ENCODE measurements at places on chromosomes 2 and 18. TPM values are rescaled to one million over a fixed set of nuclear protein-coding genes. Genes with fewer than 3 reads are reported as not detected.

MERTK gene
- 1.8 TPM for total RNA-seq

KCNE4 gene
- total RNA-seq: 0.83 TPM

OTOS gene
- not detected for total RNA-seq

NTSR2 gene
- not detected for total RNA-seq

GDF7 gene
- 0.08 TPM for total RNA-seq

KCNF1 gene
- 21.8 TPM for total RNA-seq

RNU2-63P gene
- total RNA-seq: not detected

SRD5A2 gene
- 0.01 TPM for total RNA-seq

TMEM182 gene
- total RNA-seq: 5.3 TPM

SLC11A1 gene
- 0.15 TPM for total RNA-seq

ASIC4 gene
- not detected for total RNA-seq

TUBA3D gene
- total RNA-seq: 0.43 TPM

DSG4 gene
- not detected for total RNA-seq

GPR17 gene
- 0.12 TPM for total RNA-seq

PLCL1 gene
- total RNA-seq: not detected

TWIST2 gene
- 15.4 TPM for total RNA-seq

KRTCAP3 gene
- total RNA-seq: 0.76 TPM

NEU4 gene
- 0.24 TPM for total RNA-seq

KYNU gene
- total RNA-seq: 361 TPM

VWA3B gene
- 0.26 TPM for total RNA-seq

ADCYAP1 gene
- not detected for total RNA-seq

CNOT11 gene
- total RNA-seq: 39.0 TPM

FAM110C gene
- total RNA-seq: 0.09 TPM

MYL12B gene
- total RNA-seq: 402 TPM

TEKT4 gene
- total RNA-seq: not detected

NT5C1B gene
- not detected for total RNA-seq

MARCHF7 gene
- total RNA-seq: 56.5 TPM

PROKR1 gene
- not detected for total RNA-seq

PJVK gene
- total RNA-seq: 1.3 TPM

All from A549 treated with CORT108297 at 1 μM for 4 hours (cell line).